Epithelial cell of proximal tubule (primary cell): ENCODE measurements at places on chromosomes 2 and 18.

DNA sequence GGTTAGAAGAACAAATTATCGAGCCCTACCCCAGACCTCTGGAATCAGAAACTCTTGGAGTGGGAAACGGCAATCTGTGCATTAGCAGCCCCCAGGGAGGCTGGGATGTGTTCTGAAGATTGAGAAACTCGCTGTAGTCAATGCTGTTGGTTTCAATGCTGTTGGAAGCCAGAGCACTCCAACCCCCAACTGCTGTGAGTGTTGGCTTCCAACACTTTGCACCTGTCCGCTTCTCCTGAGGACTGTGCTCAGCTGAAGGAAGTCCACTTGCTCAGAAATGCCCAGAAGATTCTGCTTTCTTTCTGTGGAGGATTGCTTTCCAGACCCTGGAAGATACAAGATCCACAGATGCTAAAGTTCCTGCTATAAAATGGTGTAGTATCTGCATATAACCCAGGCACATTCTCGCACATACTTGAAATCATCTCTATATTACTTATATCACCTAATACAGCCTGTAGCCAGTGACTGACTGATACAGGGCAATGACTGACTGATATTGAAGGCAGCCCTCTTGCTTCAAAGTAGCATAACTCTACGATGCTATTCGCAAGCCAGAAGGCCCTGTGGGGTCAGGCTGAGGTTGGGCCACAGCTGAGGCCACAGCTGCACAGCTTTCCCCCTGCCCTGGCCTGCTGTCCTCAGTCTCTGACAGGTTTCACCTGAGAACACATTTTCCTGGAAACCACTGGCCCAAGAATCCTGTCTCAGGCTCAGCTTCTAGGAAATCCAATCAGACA, 757.7 kb upstream of the ID2 start:
- DNase-seq = no peak

GRCh38 chr2:46914578-46915230, 902 bp downstream of the MCFD2 start:
- no peak for DNase-seq

DNA sequence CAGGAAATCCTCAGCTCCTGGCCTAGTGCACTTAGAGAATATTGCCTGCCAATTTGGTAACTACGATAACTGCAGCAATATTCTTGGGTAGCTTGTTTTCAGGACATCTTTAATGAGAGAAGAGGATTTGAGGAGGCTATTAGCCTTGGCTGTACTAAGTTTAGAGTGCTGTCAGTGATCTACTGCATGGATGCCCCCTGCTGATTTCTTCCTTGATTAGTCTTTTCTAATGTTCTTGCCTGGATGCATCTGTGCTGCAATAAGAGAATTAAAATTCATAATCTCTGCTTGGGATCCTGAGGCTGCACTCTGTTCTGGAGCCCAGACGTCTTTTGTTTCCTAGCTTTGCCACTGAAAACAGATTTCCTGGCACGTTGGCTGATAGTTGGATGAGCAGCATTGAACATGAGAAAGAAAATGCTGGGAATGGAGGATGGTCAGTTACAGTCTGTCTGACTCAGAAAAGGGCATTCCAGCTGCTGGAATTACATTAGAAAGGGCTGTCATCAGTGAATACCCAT, 115.4 kb downstream of the CCDC85A start:
- no peak for DNase-seq

GRCh38 chr18:9428301-9428706, 47.0 kb upstream of the RALBP1 start:
- no peak for DNase-seq

DNA sequence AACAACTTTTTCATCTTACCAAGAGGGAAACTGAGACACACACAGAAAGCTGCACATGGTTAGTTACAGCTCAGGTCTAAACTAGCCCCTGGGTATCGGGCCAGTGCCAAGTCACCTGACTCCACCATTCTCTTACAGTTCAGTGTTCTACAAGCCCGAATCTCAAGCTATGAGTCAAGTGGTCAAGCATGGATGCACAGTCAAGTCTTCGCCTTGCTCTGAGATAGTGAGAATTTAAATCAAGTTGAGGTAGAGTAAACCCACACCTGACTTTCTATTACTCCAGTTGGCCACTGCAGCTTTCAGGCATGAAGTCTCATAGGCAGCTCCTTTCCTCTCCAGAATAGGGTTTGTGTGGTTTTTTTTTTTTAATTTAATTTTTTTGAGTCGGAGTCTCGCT, 34.5 kb upstream of the ARL5A start:
- peak; percentile 85 for DNase-seq

DNA sequence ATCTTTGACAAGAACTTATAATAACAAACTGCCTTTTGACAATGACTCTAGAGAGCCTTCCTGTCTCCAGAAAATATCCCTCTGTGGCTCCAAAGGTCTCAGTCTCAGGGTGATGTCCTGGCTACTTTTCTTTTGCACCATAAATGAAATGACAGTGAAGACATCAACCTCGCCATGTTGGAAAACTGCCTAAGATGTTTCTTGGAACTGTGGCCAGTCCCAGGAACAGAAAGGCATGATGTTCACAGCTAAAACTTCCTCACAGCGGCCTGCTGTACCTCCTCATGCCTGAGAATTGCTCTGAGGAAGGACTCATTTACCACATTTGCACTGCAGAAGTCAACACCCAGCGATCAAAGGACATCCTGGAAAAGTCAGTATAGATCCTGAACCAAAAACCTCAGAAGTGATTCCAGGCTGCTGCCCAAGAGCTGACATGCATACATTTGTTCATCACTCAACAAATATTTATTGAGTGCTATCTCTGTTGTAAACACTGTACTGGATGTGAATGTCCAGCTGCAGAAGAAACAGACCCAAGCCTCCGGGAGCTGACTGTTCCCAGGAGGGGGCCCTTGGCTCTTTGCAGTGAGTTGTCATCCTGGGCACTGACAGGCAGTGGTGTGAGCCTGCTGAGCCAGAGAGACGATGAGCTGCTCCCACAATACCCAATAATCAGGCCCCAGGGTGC, 64.3 kb upstream of the ACSL3 start:
- DNase-seq = no peak

DNA sequence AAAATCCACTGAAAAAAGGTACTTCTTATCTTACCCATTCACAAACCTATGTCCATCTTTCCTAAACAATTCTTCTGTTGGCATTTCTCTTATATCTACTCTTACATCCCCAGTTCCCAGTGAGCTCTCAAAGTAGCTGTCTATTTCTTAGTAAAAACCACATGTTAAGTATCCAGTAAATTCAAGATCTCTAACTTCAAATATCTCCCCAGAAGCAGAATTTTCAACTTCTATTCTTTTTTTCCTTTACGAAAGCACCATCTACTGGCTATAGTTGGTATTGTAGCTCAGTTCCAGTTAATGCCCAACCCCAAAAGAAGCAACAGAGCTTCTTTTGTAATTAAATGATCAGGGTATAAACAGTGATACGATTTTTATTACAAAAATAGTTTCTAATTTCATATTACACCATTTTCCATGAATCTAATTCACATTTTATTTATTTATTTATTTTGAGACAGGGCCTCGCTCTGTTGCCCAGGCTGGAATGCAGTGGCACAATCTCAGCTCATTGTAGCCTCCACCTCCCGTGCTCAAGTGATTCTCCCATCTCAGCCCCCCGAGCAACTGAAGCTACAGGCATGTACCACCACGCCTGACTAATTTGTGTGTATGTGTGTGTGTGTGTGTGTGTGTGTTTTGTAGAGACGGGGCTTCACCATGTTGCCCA, 28.5 kb downstream of the HRH4 start:
- no peak for DNase-seq

DNA sequence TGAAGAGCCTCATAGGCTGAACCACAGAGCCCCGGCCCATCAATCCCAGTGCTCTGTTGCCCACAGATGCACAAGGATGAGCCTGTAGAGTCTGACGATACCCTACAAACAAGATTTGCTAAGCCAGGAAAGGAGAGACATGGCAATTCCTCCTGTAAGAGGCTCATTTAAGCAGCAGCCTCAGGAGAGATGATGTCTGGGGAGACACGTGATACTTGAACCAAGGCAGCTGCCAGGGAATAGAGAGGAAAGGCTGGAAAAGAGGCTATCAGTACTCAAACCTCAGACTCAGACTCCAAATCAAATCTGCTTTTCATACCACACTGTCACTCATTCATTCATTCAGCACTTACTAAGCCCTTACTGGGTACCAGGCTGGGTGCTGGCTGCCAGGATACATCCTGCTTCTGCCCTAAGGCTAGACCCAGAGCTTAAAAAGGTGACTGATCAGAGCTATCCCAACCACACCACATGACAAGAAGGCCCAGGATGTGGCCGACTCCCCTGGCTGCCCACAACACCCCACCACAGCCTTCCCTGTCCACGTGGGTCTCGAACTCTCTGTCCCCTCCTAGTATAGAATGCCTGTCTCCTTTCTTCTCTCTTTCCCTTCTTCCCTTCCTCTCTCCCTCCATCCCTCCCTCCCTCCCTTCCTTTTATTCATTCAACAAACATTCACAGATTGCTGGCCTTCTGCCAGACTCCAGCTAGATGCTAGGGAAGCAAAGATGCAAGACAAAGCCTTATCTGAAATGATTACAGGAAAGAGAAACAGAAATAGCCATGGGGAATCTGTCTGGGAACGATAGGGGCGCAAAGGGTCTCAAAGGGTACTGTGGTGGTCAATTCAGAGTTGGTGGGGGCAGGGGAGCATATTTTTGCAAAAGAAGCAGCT, 23.4 kb upstream of the KCNK3 start:
- no peak for DNase-seq

- peak; percentile 98 for DNase-seq
These were observed 24.8 kb upstream of the TBC1D8 start for GRCh38 chr2:101175991-101176390.

- DNase-seq = no peak
These were observed 6.7 kb upstream of the CERS6 start for GRCh38 chr2:168449419-168449818.

DNA sequence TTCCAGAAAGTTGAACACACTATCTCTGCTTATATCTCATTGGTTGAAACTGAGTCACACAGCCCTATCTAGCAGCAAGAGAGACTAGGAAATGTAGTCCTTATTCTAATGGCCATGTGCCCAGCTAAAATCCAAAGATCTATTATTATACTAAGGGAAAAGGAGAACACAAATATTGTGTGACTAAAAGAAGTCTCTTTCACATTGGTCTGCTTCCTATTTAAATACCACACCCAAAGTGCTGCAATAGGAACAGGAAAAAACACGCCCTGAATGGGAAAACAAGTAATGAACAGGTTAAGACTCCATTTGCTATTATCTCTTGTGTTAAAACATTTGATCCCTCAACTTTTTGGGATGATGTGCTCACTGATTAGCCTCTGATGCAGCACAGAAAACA, 86.8 kb upstream of the BARD1 start:
- no peak for DNase-seq
